Omental fat pad (tissue), 4 donors: ENCODE measurements at places on chromosomes 1 and 21. TPM values are rescaled to one million over a fixed set of nuclear protein-coding genes. Genes with fewer than 3 reads are reported as not detected.

Gene VCAM1
- 54.2 TPM for total RNA-seq

DNA sequence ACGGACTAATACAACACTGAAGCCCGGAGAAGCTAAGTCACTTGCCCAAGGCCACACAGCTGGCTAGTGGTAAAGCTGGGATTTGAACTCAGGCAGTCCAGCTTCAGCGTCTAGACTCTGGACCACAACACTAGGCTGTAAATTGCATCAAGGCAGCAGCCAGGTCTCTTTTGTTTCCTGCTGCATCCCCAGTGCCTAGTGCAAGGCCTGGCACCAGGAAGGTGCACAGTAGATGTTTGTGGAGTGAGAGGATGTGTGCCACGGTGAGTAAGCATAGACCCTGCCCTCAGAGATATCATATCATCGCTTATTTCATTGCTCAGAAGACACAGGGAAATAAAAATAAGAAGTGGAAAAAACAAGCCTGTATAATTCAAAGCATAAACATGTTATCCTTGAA is 40.9 kb downstream of the IGSF21 start:
- DNase-seq: no peak

Gene SAMD13
- 0.72 TPM for total RNA-seq

Gene ORC1
- total RNA-seq: 0.25 TPM

DNA sequence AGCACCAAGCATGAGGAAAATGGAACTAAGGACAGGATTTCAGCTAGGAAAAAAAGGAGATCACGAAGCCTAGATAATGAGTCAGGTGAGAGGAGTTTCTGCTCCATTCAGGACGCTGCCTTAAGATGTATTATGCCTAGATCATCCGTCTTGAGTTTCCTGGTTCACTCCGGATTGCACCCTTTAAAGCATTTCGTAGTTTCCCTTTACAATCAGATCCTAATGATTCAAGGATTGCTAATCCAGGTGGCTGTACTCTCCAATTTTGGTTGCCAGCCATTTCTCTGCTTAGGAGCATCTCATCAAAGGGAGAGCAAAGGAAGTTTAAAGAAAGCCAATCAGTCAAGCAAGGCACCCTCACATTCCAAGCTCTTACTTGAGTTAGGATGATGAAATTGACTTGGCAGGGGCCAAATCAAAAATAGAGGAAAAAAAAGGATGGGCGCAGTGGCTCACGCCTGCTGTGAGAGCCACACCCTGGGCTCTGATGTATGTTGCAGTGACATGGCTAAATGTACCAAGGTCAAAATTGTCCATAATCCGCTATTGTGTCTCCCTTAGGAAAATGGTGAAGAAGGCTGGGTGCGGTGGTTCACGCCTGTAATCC is 156.9 kb upstream of the SOD1 start:
- DNase-seq: no peak

GRCh38 chr1:147215540-147215916 is 9.6 kb downstream of the FMO5 start:
- no peak for DNase-seq

Gene KRTAP19-3
- not detected for total RNA-seq

Gene TFF3
- total RNA-seq: 23.6 TPM

- DNase-seq: no peak
Observed at GRCh38 chr1:243923292-243924171, 73.5 kb upstream of the AKT3 start.

GRCh38 chr1:6491966-6492365 is 499 bp upstream of the PLEKHG5 start:
- no peak for DNase-seq

DNA sequence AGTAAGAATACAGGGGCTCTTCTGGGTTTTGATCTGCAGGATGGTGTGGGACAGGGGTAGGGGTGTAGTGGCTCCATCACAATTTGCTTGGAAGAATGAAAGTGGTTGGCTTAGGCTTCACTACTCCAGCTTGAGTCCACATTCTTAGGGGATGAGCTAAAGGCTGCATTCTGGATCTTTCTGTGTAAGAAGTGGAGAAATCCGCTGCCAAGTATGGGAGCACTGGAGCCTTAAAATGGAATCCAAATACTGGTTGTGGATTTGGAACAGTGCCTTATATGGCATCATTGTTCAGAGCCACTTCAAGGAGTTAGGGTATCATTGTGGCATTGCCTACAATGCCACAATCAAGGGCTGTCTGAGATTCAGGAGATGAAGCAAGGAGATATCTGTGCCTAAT is 187.1 kb downstream of the LMO4 start:
- DNase-seq: no peak

GRCh38 chr1:221503268-221503667 is 238.6 kb downstream of the DUSP10 start:
- DNase-seq: no peak

GRCh38 chr1:59290193-59290949 is 6.5 kb upstream of the FGGY start:
- no peak for DNase-seq

DNA sequence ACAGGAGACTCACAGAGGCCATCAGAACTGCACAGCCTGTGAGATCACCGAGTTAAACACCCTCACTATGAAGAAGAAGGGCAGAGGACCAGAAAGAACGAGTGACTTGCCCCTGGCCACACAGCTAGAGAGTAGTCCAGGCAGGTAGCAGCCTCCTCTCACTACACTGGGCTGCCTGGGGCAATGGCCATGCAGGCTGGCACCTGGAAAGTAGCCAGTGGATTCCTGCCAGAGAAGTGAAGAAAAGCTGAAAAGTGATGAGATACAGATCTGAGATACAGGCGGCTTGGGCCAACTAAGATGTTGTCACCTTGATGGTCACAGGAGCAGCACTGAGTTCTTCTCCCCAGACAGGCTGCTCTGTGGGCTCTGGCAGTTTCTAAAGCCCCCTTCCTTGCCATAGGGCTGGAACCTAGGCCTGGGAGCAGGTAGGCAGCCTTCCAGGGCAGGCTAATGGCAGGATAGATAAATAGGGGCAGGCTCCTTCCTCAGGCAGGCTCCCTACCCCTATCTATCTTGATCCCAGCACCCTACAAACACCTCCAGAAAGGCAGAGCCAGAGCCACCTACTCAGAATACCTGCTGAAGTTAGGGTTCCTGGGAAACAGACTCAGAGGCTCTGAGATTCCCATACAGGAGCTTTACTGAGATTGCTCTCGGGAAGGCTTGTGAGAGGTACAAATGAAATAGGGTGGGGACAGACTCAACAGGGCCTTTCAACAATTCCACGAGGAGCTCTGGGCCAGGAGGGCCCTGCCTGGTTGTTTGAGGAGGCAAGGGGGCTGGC is 106.3 kb downstream of the BEND5 start:
- no peak for DNase-seq

DNA sequence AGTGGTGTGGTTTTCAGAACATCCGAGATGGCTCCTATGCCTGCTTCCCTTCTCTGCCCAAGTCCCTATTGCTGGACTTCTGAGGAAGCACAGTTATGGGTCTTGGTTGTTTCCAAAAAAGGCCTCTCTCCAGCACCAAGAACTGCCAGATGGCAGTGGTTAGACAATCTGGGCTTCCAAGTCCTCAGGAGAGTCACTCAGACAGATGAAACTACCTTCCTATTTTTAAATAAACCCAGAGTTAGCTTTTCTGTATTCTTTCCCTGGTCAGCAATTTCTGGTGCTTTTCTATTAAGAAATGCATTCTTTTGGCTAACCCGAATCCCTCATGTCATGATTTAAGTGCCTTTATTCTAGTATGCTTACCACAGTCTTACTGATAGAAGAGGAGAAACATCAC is 245.9 kb downstream of the PRDM2 start:
- DNase-seq: no peak

DNA sequence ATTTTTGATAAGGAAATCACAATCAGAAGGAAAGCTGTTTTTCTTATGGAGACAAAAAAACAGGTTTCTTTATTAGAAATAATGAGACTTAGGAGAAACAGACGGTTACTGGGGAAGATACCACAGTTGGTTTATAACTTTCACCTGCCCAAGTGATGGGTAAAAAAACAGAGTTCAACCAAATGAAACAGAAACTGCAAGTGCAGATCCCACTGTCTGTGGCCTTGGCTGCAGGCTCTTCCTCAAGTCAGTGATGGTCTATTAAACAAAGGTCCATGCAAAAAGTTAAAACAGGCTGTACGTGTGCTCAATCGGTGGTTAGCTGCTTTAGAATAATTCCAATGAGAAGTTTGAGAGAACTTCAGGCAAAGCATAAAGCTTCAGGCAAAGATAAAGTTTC is 112.1 kb upstream of the NEGR1 start:
- DNase-seq: no peak

Gene POU3F1
- not detected for total RNA-seq

Gene EPHB2
- 4.3 TPM for total RNA-seq

DNA sequence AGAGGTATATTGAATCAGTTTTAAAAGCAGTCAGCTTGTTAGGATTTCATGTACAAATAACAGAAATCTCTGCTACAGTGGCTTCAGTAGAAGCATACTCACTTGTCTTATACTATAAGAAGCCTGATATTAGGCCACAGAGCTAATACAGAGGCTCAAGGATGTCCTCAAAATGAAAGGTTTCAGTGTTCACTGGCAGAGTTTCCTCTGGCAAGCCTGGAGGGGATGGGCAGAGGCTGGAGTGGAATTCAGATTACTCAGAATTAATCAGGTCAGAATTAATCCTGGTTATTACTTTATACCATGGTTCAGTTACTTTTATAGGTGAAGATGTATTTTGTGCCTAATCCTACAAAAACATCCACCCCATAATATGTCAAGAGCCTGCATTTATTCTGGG is 520.5 kb downstream of the USP25 start:
- no peak for DNase-seq

Gene CASQ2
- total RNA-seq: 2.4 TPM

DNA sequence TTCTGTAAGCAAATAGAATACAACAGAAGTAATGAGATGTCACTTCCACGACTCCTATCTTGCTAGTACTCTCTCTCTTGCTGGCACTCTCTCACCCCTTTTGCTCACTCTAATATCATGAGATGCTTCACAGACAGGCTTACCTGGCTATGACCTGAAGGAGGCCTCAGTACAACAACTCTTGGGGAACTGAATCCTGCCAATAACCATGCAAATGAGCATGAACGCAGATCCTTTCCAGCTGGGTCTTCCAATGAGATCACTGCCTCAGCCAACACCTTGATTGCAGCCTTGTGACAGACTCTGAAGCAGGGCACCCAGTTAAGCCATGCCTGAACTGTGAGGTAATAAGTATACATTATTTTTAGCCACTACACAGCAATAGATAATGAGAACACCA is 53.1 kb upstream of the ADAR start:
- no peak for DNase-seq

GRCh38 chr1:12615865-12616708 is 1.9 kb downstream of the DHRS3 start:
- DNase-seq: no peak

GRCh38 chr21:41766883-41767605 is at the start of gene RIPK4:
RIPK4 (minus strand) TSS chr21:41767052; CDS start chr21:41767041, 11 bp downstream.
- no peak for DNase-seq

Gene CYP4A11
- total RNA-seq: not detected

- DNase-seq: no peak
Observed at GRCh38 chr1:69824932-69825331, 257.2 kb downstream of the LRRC7 start.

GRCh38 chr1:228096416-228097332 is 6.5 kb downstream of the C1orf35 start:
- DNase-seq: peak; percentile 16

GRCh38 chr1:218925777-218926176 is 247.9 kb upstream of the LYPLAL1 start:
- DNase-seq: no peak

DNA sequence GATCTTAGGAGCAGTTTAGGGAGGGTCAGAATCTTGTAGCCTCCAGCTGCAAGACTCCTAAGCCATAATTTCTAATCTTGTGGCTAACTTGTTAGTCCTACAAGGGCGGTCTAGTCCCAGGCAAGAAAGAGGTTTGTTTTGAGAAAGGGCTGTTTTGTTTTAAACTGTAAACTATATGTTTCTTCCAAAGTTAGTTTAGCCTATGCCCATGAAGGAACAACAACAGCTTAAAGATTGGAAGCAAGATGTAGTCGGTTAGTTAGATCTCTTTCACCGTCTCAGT is 62.0 kb downstream of the SLC16A1 start:
- DNase-seq: no peak

Gene CLDN8
- total RNA-seq: not detected

DNA sequence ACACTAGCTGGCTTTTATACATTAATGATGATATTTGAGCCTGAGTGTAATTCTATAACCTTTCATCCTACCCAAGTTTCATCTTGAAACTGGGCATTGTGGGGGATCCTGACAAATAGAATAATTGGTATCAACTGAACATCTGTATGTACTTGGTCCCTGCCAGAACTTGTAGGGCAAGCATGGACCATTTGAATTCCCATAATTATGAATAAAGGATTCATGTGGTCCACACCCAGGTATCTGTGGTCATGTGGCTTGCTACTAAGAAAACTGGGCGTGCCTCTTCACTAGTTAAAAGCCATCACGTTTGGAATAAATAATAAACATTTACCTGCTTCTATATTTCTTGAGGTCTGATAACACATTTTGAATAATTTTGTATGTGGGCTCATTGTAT is 20.6 kb upstream of the VTCN1 start:
- DNase-seq: no peak

- DNase-seq: no peak
Observed at GRCh38 chr21:32824950-32825349, 53.4 kb upstream of the PAXBP1 start.

Gene SV2A
- total RNA-seq: 0.75 TPM

GRCh38 chr1:229884765-229885164 is 182.3 kb upstream of the GALNT2 start:
- no peak for DNase-seq

DNA sequence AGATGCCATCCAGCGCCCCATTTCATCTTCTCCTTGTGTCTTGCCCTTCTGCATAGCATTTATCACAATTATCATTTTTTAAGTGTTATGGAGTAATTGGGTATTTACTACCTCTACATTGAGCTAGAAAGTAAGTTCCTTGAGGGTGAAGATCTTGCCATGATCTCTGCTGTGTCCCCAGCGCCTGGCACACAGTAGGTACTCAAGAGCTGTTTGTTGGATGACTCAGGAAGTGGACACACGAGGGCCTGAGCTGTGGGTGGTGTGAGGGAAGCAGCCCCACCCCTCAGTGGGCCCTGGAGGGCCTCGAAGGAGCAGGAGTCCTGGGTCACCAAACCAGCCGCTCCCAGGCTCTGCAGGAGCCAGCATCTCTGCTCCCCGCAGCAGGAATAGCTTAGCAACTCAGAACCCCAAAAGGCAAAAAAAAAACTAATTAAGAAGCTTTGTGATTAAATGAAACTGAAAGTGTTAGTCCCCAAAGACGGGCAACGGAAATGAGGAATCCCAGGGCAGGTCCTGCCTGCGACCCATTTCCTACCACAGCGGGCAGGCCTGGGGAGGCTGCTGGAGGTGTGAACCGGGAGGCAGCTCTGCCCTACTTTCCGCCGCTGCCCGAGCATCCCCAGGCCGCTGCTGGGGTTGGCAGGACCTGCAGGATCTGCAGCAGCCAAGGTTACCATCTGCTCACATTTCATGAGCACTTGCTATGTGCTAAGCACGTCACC is 87.7 kb downstream of the LACTBL1 start:
- DNase-seq: no peak

Gene ATP1A4
- not detected for total RNA-seq
